Hindlimb muscle (tissue), 1 donor: ENCODE measurements at places on chromosomes 4 and X.

GRCh38 chr4:147846318-147847155, 114.6 kb downstream of the ARHGAP10 start:
- DNase-seq = no peak

GRCh38 chr4:95761426-95761825, 78.5 kb upstream of the PDHA2 start:
- no peak for DNase-seq

DNA sequence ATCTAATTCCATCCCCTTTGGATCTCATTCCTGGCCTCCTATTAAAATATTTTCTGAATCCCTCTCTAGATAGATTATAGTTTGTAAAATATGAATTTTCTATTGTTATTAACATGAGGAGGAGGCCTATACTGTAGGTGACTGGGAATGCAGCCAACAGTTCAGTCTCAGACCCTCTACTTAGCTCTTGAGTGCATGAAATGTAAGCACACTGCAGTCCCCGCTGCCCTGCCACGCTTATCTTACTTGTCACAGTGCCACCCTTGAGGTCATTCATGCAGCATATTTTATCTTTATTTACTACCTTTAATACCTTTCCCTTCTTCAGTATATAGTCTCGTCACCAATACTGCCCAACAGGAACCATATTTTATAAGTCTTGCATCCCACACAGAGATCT, 151.0 kb downstream of the CAMK2D start:
- no peak for DNase-seq

DNA sequence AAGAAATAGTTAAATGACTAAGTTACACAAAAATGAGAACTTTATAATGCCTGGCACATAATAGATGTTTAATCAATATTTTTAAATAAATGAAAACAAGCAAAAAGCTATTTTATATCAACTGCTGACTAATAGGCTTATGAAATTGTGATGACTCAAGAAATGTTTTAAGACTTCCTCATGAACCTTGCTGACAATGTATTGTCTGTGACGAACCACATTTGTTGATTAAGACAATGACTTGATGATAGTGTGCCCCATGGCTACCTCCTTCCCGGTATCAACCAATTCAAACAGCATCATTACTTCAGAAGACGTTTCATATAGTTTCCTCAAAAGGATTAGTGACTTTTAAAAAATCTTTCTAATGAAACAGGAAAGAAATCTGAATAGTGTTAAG, 7.9 kb downstream of the CXCL6 start:
- DNase-seq = no peak

- DNase-seq = no peak
Measured at GRCh38 chrX:118566359-118566758, 70.7 kb downstream of the DOCK11 start.

GRCh38 chrX:40278340-40279090, 180.8 kb upstream of the BCOR start:
- no peak for DNase-seq

DNA sequence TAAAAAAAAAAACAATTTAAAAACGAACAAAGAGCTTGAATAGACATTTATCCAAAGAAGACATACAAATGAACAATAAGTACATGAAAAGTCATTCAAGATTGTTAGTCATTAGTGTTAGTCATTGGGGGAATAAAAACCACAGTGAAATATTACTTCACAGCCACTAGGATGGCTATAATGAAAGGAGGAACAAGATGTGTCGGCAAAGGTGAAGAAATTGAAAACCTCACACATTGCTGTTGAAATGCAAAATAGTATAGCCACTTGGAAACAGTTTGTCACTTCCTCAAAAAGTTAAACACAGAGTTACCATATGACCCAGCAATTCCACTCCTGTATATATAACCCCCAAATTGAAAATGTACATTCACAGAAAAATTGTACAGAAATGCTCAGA, 45.2 kb upstream of the SLC39A8 start:
- no peak for DNase-seq

DNA sequence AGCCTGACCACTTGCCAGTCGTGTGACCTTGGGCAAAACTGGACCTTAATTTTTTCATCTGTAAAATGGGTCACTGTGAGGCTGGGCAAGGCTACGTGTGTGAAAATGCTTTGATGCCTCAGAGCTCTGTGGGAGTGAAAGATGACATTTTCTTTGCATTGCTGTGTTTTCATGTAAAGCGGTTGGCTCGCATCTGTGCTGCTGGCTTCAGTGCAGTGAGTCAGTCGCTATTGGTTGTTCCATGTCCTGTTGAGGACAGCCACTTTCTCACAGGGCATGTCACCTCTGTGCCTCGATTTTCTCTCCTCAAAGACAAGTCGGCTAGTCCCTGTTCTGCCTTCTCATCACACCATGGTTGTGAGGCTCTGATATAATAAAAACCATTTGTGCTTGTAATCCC, 4.4 kb downstream of the MTMR1 start:
- DNase-seq = no peak

- no peak for DNase-seq
Measured at GRCh38 chr4:1808396-1808795, 15.3 kb downstream of the FGFR3 start.
